ENCODE measurements at places on chromosomes 1 and 21.
A peak's percentile ranks its signal among the peaks of the same experiment; 100 is the strongest.

DNA sequence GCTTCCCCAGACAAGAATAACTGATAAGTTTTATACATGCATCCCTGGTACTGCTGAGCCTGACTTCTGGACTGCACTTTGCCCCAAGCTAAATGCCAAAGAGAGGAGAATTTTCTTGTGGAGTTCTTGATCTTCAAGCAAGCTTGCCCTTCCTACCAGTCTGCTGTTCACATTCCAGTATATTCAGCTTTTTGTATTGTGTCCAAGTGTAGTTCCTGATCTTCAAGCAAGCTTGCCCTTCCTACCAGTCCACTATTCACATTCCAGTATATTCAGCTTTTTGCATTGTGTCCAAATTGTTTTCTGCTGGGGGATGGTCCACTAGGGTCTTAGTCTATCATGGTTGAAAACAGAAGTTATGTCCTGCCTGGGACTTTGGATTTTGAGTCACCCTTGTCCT is 894 bp upstream of the TSEN15 start:
- DNase-seq, result no peak

GRCh38 chr1:114152508-114153260 is 985 bp downstream of the SYT6 start:
- no peak for DNase-seq

DNA sequence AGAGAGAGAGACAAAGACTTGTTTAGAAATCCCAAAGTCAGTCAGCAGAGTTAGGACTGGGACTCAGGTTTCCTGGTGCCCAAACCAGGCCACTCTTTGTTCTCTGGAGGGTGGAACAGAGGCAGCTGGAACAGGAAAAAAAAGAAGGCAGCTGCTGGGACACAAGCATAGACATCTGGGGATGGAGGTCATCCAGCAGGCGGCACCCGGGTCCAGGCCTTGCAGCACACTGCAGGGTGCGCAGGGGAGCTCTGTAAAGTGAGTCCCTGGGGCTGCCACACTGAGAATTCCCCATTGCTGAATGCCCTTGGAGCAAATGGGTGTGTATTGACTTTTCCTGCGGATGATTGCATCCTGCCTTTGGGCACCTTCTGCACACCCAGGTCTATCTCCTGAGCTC is 222.9 kb upstream of the CSF3R start:
- DNase-seq, result no peak

GRCh38 chr1:189706594-189706993 is 771.1 kb downstream of the BRINP3 start:
- no peak for DNase-seq

DNA sequence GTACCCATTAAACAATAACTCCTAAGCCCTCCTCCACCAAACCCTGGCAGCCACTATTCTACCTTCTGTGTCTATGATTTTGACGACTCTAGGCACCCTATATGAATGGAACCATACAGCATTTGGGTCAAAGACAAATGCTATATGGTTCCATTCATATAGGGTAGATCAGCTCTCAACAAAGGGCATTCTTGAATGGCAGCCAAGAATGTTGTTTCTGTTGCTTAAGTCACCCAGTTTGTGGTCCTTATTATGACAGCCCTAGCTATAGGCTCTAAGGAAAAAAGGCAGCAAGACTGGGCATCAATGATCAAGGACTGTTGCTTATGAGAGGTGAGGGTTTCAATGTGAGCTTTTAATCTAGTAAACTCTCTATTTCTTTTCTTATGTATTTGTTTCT is 4.7 kb upstream of the SLC5A9 start:
- no peak for DNase-seq

- no peak for DNase-seq
Observed at GRCh38 chr21:37041706-37042271, 31.1 kb downstream of the PIGP start.

- peak; percentile 35 for DNase-seq
Observed at GRCh38 chr1:226608699-226609505, 60.3 kb downstream of the STUM start.

- peak; percentile 51 for DNase-seq
Observed at GRCh38 chr21:45074048-45074817, at the start of gene ADARB1. ADARB1 (plus strand) TSS chr21:45074580; CDS start chr21:45171657, 97,077 bp downstream.

- DNase-seq, result peak; percentile 23
Observed at GRCh38 chr1:207097871-207098324, 6.1 kb upstream of the C4BPA start.

DNA sequence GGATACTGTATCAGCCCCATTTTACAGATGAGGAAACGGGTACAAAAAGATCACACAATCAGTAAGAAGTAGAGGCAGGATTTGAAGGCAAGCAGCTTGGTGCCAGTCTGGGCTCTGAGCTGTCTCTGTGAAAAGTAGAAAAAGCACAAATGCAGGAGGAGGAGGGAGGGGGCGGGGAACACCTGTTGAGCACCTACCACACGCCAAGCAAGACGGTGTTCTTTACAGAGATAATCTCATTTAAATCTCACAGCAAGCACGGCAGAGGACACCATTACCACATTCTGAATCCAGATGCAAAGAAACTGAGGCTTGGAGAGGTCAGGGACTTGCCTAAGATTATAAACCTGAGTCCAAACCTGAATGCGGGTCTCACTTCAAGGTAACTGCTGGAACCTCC is 3.3 kb downstream of the LRRC38 start:
- DNase-seq, result no peak

GRCh38 chr1:66546047-66546810 is 12.3 kb downstream of the SGIP1 start:
- no peak for DNase-seq

DNA sequence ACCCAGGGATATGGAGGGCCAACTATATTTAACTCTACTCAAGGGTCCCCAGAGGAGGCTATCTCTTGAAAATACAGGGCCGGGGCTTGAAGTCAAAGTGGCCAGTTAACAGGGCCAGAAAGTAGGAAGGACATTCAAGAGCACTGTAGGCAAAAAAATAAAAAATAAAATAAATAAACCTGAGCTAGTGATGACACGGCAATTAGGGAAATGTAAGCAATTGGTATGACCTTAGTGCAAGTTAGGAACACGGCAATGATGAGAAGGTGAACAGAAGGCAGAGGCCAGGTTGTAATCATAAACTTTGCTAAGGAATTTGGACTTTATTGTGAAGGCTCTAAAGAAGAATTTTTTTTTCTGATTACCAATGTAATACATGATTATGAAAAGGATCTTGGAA is 3.4 kb upstream of the B3GALNT2 start:
- no peak for DNase-seq

All from activated T-cell treated with anti-CD3 and anti-CD28 coated beads for 24 hours (primary cell).